Glomerular endothelial cell (primary cell): ENCODE measurements at places on chromosomes 7 and 10. TPM values are rescaled to one million over a fixed set of nuclear protein-coding genes. Genes with fewer than 3 reads are reported as not detected.

GRCh38 chr7:17027143-17027788 is 145.5 kb upstream of the AGR3 start:
- no peak for DNase-seq

- DNase-seq: no peak
Measured at GRCh38 chr7:12612622-12613021, 42.1 kb downstream of the SCIN start.

GPR15LG gene
- total RNA-seq: not detected in 2 replicates

GRCh38 chr10:49791100-49791499 is 29.0 kb upstream of the OGDHL start:
- DNase-seq: no peak

GRCh38 chr7:110522761-110523200 is 568.1 kb upstream of the LRRN3 start:
- no peak for DNase-seq

PRF1 gene
- not detected in 2 replicates for total RNA-seq

IRF5 gene
- total RNA-seq: 0.73 TPM in 1 of 2 replicates, not detected in the other

ICA1 gene
- total RNA-seq: 26.6 and 43.2 TPM in 2 replicates

DNA sequence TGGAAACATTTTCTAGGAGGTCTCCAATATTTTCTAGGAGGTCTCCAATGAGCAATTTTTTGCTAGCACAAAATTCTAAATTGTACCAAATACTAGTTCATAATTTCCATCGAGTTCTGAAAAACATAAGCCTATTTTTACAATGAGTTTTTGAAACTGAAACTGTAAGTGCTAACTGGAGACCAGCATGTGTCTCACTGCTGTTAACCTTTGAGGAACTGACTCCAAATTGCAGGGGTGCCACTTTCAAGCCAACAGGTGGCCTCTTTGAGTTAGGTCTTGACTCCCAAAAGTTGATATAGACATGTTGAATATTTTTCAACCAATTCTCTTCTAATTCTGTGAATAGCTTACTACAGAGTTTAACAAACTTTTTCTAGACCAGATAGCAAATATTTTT is 58.8 kb downstream of the CAV1 start:
- DNase-seq: no peak

GRCh38 chr7:115603416-115603815 is 427.1 kb downstream of the TFEC start:
- DNase-seq: no peak

ABCC2 gene
- total RNA-seq: 0.10 and 0.70 TPM in 2 replicates

NPFFR1 gene
- not detected in 2 replicates for total RNA-seq
